DND-41 (cell line): ENCODE measurements at places on chromosomes 11 and 22.
A peak's percentile ranks its signal among the peaks of the same experiment; 100 is the strongest.

GRCh38 chr11:107439586-107440167 is 17.9 kb downstream of the CWF19L2 start:
- no peak for DNase-seq

GRCh38 chr11:129215506-129216245 is 23.6 kb upstream of the ARHGAP32 start:
- no peak for DNase-seq

DNA sequence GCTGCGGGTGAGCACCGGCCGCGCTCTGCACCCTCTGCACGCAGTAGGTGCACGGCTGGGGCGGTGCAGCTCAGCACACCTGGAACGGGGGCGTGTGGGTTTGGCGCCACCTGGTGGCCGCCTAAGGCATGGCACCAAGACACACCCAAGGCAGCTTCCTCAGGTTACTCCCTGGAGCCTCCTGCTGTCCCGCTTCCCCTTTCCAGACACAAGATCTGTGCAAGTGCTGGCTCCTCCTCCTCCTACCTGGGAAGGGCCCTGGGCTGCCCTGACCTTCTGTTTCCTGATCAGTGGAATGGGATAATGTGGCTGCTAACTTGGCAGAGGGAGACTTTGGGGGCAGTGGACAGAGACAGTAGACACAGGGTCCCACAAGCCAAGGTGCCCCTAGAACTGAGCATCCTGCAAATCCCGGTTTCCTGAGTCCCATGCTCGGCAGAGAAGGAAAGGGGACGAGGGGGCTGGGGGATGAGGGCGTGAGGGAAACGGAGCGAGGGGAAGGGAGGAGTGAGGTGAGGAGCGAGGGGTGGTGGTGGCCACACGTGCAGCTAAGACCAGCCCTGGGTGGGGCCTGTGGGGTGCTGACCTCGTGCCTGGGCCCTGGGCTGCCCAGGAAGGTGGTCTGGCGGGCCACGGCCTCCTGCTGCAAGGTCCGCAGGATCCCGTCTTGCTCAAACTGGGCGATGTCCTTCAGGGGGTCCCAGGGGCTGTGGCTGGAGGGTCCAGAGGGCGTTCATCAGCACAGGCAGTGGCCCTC is 34.8 kb upstream of the CARS1 start:
- DNase-seq: peak; percentile 65

- DNase-seq: no peak
Measured at GRCh38 chr11:69005631-69006368, 7.2 kb downstream of the MRGPRF start.

GRCh38 chr11:128181088-128181480 is 406.3 kb downstream of the ETS1 start:
- no peak for DNase-seq

GRCh38 chr11:114201219-114201618 is 95.0 kb upstream of the NNMT start:
- DNase-seq: no peak

DNA sequence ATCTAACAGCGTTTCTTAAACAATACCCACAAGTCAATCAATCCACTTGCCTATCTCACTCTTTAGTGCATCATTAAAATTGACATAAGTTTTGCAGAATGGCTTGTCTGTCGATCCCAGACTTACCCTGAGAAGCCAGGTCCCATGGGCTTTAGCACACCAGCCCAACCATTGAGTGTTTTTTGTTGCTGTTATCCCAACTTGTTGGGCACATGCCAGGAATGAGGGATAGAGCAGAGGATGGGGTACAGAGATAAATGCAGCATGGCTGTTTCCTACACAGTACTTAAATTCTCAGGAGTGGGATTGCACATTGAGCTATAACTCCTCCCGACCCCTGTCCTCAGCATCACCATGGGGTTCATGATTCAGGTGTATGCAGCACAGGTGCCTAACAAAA is 64.2 kb upstream of the RASSF10 start:
- no peak for DNase-seq

- no peak for DNase-seq
Measured at GRCh38 chr22:50301581-50301991, 5.9 kb downstream of the PLXNB2 start.

DNA sequence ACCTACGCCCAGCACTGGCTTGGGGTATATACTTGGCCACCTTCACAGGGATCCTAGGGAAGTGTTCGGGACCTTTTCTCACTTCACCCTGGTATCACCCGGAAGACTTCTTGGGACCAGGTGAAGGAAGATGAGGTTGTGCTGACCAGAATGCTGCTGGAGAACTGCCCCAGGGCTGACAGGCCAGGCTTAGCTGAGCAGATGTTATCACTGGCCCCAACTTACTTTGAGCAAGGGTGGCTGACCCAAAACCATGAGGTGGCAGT is 4.5 kb downstream of the FTH1 start:
- no peak for DNase-seq

DNA sequence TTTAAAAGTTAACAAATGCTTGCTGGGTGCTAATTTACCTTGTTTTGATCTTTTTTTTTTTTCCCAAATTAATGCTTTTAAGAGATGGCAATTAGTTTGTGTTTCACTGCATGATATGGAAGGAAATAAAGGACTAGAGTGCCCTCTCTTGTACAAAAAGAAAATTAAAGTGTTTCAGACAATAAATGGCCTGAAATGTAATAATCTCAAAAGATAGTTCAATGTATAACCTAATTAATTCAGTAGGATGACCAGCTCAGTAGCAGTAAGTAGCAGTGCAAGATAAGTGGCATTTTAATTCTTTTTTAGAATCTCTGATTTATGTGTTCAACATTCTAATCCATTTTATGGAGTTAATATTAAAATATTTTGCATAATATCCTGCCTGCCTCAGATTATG is 39.9 kb upstream of the MYO18B start:
- no peak for DNase-seq

DNA sequence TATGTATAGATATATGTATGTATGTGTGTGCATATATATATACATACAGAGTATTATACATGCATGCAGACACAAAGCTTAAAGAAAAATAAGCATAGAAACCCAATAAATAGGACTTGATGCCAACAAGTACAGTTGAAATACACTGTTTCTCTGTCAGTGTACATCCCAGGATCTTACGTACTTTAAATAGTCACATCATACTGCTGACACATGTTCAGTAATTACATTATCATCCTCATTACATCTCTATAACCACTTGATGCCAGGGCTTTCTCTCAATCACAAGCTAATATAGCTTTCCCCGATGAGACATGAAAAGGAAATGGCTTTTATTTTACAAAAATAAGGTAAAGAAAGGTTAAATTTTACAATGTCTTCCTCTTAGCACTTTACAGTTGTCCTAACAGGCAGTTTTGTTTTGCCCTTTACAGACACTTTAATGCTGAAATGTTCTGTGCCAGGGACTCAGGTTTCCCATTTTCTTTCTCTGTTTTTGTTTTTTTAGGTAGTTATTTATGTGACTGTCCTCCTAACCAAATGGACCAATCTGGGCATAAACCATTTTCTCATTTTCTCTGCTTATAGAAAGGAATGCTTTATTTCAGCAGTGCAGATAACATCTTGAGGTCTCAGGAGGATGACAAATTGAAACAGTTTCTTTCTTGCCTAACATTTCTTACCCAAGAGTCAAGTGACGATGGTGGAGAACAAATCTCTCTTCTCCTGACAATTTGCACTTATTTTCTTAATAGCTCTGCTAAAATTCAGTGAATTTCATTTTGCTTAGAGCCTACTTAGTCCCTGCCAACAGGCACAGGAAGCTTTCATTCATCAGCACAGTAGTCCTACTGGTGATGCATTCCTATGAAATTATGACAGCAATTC is 350.2 kb downstream of the TTC28 start:
- no peak for DNase-seq

DNA sequence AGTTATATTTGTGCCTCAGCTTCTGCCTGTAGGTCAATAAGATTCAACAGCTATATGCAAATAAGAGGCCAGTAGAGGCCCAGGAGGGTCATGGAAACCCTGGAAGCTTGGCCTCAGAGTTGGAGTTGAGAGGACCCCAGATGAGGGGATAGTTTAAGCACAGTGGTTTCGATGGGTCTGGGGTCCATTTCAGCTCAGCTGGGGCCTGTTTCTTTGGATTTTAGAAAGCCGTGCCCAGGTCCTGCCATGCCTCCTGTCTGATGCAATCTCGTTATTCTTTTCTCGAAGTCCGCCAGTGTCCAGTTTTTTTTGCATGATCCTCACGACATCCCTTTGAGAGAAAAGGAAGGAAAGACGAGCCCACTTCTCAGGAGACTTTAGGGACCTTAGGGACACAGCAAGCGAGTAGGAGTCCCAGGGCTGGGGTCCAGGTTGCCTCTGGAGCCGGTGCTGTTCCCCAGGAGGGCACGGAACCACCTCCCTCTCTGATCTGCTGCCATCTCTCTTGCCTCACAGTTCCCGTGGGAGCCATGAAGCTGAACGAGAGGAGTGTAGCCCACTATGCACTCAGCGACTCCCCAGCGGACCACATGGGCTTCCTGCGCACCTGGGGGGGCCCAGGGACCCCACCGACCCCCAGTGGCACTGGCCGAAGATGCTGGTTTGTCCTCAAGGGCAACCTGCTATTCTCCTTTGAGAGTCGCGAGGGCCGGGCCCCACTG is 2.6 kb upstream of the SMDT1 start:
- no peak for DNase-seq

- DNase-seq: no peak
Measured at GRCh38 chr11:116776522-116776984, 3.8 kb upstream of the BUD13 start.

GRCh38 chr11:4184163-4184916 is 89.7 kb downstream of the RRM1 start:
- no peak for DNase-seq

GRCh38 chr11:105023003-105023402 is at the start of gene CASP5:
CASP5 (minus strand) TSS chr11:105023168; CDS start chr11:105023136, 32 bp downstream.
- no peak for DNase-seq

- DNase-seq: no peak
Measured at GRCh38 chr11:68545796-68546195, 85.2 kb downstream of the PPP6R3 start.

- DNase-seq: no peak
Measured at GRCh38 chr11:122046846-122047245, 69.2 kb downstream of the BLID start.

DNA sequence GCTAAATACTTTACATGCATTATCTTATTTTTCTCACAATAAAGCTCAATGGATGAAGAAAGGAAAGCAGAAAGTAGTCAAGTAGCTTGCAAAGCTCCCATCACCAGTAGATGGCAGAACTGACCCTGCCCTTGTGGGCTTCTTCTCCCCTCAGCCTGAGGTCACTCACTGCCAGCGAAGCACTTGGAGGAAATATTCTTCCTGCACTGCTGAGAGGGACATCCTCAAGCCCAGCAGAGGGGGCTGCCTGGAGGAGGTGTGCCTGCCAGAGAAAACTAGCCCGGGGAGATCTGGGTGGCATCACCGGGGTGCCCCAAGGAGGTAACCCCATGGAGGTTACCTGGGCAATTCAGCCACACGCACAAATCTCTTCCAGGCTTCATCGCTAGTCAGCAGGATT is 6.6 kb downstream of the APOL4 start:
- peak; percentile 49 for DNase-seq

DNA sequence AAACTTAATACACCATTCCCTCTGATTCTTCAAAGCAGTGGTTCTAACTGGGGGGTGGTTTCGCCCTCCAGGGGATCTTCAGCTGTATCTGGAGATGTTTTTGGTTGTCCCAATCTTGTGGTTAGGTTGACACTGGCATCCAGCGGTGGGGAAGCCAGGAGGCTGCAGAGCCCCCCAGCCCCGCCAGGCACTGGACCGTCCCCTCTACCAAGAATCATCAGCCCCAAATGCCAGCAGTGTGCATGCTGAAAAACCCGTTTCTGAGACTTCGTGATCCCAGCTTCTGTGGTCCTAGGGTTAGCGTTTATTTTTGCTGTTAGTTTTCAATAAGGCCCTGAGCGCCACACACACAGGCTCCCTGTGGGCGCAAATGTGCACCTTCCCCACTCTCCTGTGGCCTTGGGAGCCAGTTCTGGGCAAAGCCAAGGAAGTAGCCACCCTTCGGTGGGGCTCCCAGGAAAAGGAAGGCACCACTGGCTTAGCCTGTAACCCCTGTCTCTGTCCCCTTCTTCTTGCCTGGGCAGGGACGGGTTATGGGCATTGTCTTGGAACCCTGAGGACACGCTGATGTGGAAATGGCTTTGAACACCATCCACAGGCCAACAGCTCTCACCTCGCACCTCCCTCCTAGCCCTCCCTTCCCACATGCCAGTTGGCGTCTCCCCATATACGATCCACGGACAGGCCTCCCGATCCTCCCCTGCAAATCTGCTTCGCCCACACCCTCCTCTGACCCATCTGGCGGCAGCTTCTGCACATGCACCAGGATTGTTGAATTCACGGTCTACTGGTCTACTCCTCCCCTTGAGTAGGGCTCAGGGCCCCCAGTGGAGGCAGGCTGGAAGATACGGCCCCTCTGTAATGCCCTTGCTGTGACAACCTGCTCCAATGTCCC is 71.4 kb upstream of the CCND1 start:
- no peak for DNase-seq

DNA sequence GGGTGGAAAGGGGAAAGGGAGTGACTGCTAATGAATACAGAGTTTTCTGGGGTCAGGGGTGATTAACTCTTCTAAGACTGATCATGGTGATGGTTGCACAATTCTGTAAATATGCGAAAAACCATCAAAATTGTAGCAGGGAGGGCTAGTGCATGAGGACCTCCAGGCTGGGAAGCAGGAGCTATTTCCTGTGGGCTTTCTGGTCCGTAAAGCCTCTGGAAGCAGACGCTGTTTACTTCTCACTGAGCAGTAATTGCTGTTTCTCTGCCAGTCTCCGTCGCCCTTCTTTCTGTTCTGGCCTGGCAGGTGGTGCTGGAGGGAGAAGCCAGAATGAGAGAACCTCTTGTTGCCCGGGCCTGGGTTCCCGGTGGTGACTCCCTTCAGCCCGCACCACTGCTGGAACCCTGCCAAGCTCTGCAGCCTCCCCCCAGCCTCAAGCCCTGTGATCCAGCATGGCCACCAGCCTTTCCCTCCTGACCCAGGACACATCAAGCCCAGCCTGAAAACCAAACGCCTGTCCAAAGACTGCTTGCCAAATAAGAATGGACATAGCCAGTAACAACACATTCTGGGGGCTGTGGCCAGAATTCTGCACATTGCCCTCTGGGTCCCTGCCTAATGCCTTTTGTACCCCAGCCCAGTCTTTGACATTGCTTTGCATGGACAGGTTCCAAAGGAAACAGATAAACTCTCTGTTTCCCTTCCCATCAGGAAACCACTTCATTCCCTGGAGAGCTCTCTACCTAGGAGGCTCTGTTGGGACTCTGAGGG is 201.0 kb upstream of the NAV2 start:
- no peak for DNase-seq

DNA sequence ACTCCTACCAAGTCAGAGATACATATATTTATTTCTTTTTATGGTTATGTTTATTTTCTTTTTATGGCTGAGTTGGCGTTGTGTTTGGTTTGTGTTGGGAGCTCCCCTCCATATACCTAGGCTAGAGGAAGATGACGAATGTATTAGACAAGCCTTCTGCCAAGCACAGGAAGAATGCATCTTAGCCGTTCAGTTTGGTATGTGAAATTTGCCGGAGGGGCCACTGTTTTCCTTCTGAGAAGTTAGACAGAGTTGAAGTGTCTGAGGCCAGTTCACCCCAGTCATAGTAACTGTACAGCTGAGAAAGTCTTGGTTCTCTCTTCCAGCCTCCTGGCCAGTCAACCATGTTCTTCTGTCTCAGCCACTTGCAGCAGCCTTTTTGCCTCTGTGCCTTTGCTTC is 29.8 kb downstream of the TEAD1 start:
- DNase-seq: no peak

GRCh38 chr22:29141078-29141688 is 64.5 kb upstream of the EMID1 start:
- DNase-seq: no peak
